ENCODE measurements at places on chromosomes 4 and X. TPM values are rescaled to one million over a fixed set of nuclear protein-coding genes. Genes with fewer than 3 reads are reported as not detected.

The FREM3 gene
- not detected for total RNA-seq

DNA sequence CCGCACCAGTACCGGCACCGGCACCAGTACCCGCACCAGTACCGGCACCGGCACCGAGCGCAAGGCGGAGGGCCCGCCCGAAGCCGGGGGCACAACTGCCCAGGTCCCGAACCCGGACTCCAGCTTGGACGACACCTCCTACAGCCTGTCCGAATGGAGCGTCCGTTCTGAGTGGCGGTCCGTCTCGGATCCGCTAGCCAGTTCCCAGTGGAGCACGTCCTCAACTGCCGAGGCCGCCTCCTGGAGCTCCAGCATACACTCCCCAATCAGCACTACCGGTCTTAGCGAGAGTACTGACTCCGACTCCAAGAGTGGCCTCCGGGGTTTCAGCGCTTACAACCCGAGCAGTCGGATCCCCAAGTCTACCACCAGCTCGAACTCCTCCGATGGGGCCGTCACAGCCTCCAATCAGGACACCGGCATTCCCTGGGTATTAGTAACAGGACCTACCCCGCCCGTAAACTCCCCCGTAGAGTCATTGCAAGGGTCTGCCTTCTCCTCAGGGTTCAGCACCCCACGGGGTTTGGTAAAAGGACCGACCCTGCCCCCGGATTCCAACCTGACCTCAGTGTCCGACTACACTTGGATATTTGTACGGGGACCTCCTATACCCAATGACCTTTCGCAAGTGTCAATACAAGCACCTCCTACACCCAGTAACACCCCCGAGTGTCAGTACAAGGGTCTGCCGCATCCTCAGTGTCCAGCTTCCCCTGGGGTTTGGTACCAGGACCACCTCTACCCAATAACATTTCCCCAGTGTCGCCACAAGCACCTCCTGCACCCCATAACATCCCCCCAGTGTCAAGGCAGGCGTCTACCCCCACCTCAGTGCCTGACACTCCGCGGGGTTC, 721 bp upstream of the MAOA start:
- DNase-seq = peak; percentile 56

DNA sequence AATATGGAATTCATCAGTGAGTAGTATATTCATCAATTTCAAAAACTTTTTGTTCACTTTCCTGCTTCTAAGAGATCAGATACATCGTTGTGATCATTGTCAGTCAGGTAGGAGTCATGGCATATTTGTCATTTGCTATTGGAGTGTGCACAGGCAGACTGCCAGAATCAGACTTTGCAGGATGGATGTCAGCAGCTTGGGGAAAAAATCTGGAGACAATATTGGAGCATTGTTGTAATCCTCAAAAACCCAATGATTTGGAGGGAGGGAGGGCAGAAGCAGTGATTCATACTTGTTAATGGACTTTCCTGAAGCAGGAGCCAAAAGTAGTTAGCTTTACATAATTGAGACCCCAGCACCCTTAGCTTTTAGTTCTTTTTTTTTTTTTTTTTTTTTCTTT, 59.6 kb upstream of the DRP2 start:
- no peak for DNase-seq

DNA sequence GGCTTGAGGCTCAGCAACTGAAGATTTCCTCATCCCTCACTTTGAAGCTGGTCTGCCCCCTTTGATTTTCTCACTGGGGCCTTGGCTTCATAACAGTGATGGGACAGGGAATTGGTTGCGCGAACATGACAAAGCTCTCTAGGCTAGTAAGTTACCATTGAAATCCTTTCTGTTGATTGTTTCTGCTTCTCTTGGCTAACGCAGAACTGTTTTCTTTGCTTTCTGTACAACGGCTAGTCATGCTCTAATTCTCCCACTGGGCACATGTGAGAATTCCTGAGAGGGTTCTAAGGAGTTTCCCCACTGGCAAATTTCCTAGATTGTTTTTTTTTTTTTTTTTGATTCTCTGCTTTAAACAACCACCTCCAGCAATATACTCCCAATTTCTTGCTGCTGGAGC, 738.6 kb downstream of the PCDH7 start:
- no peak for DNase-seq

DNA sequence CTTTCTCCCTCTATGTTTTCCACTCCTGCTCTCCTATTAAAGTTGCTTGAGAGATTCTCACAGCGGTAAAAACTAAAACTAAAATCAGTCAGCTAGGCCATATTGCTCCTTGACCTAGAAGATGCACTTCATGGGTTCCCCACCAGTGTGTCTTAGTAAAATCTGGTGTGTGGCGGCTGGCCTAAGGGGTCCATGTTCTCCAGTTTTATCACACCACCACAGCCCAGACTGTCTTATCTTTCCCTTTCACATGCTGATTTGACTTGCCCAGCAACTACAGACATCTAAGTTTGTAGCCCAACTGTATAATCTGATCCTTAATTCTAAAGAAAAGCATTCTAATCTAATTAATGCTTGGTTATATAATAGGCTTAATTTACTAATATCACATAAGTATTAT, 68.0 kb downstream of the ATP8A1 start:
- DNase-seq = no peak

- no peak for DNase-seq
Measured at GRCh38 chr4:7054106-7054880, 11.1 kb downstream of the TADA2B start.

DNA sequence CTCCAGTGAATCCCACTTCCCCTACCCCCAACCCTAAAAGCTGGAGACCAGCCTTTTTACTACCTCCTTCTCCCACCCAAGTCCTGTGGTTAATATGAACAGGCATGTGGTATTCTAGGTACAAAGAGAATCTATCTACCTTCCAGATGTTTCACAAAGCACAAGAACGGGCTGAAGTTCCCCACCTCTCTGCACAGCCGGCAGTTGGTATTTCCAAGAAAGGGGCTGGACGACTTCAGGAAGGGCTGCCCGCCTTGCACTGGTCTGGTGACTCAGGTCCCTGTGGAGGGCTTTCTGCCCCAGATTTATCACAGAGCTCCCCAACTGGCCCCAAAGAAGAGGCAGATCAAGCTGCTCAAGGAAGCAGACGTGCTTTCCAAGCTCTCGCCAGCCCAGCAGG, 4.5 kb downstream of the FAM47E start:
- DNase-seq = no peak

- DNase-seq = no peak
Measured at GRCh38 chrX:41014776-41015360, 70.4 kb upstream of the USP9X start.

GRCh38 chr4:40256329-40256728, 59.5 kb downstream of the RHOH start:
- no peak for DNase-seq

DNA sequence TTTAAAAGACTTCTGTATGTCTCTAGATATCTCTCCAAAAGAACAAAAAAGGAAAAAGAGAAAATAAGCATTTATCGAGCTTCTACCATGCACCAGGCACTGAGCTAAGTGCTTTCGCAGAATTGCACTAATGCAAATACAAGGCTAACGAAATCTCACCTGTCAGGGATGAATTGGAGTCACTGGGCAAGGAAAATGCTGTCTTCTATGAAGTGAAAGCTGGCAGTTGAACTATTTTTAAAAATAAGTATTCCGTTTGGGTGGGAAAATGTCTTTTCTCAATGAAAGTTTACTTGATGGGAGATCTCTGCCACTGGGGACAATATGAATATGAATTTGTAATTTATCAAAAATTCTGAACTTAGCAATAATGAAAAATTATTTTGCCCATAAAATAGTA, 47.6 kb downstream of the COL25A1 start:
- no peak for DNase-seq

DNA sequence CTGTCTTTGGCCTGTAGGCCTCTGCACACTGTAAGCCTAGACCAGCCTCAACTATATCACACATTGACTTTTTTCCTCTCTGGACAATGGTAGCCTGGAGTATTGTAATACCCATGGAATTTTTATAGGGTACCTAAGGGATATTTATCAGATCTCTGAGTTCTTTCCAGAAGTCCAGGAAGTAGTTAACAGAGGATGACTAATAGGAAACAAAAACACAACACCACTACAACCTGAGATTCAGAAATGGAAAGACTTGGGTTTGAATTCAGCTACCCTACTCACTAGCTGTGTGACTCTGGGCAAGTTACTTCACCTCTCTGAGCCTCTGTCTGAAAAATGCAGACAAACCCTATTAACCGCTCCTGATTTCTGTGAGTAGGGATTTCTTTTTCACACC, 7.7 kb upstream of the STX18 start:
- no peak for DNase-seq

DNA sequence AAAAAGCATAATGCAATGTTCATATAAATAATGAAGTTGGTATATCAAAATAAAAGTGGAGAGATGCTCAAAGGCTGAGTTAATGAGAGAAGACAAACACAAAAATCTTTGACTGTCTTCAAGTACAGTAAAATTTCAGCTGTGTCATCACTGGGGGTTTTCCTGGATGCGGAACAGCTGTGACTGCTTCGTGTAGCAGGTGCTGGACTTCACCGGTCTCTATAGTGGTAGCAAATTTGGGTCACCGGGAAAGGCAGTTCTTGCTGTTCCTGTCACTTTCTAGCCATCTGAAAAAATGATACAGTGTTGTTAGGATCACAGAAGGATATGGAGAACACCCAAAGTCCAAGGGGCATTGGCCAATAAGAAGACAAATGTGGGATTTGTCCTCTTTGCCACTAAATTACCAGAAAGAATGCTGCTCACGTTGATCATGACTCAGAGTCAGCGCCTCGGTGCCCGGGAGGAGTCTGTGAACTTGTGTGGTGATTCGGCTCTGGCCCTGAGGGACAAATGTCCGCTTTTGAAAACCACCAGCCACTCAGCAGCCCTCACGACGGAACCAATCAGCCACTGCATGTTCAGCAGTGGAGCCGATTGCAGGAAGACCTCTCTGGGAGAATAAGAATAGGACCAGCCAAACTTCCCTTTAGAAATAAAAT, 230.1 kb upstream of the FAT1 start:
- no peak for DNase-seq

- no peak for DNase-seq
Measured at GRCh38 chr4:169098054-169098497, 88.0 kb upstream of the CBR4 start.

DNA sequence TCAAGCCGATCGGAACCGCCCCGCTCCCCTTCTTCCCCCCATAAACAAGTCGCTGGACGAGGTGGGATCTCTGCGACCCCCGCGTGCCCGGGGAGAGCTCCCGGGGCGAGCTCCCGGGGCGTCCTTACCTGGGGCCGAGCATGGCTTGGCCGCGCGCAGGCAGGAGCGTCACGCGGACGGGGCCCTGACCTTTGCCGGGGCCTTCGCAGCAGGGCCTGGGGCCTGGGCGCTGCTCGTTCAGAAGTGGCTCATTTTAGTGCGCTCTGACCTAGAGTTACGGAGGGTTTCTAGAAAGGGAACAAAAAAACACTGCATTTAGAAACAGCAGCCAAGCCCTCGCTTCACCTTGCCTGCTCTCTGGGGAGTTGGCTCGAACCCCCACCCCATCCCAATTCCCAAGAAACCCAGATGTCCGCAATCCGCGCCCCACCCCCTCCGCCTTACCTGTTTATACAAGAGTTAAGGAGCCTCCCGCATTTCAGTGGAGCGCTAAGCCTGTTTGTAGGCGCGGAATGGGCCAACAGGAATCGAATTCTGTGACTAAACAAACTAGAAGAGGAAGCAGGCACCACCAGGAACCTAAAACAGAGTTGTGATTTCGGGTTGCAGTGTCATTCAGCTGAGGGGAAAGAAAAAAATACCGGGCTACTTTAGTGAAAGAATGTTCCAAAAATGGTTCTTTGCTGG, 814 bp upstream of the RBM47 start:
- DNase-seq = no peak

GRCh38 chrX:136256026-136256425, 4.8 kb upstream of the MAP7D3 start:
- no peak for DNase-seq

GRCh38 chr4:169225058-169225751, 45.6 kb downstream of the SH3RF1 start:
- DNase-seq = no peak
